AML-193 (cell line): ENCODE measurements at places on chromosomes 4 and X.
A peak's percentile ranks its signal among the peaks of the same experiment; 100 is the strongest.

DNA sequence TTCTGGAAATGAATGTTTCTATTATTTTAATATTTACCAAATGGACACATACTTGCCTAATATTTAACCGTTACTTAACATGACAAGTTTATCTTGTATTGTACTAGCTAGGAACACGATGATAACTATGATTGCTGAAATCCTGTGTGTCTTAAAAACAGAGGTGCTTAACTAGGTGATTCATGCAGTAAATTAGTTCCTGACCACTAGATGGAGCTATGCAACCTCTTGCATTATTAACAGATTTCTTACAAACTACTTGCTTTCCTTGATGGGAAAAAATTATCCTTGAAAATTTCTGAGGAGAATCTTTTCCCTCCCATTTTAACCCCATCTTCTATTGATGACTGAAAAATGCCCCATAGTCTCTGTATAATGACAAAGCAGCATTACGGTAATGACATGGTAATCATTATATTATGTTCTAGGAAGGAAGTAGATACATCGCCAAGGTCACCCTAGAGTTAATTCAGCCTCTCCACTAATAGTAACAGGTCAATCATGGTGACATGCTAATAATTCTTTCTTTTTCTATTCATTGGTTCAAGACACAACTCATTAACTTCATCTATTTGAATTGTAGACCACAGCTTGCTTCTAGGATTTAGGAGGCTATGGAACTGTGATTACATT is 844.2 kb downstream of the RAPGEF2 start:
- DNase-seq, result peak; percentile 52

DNA sequence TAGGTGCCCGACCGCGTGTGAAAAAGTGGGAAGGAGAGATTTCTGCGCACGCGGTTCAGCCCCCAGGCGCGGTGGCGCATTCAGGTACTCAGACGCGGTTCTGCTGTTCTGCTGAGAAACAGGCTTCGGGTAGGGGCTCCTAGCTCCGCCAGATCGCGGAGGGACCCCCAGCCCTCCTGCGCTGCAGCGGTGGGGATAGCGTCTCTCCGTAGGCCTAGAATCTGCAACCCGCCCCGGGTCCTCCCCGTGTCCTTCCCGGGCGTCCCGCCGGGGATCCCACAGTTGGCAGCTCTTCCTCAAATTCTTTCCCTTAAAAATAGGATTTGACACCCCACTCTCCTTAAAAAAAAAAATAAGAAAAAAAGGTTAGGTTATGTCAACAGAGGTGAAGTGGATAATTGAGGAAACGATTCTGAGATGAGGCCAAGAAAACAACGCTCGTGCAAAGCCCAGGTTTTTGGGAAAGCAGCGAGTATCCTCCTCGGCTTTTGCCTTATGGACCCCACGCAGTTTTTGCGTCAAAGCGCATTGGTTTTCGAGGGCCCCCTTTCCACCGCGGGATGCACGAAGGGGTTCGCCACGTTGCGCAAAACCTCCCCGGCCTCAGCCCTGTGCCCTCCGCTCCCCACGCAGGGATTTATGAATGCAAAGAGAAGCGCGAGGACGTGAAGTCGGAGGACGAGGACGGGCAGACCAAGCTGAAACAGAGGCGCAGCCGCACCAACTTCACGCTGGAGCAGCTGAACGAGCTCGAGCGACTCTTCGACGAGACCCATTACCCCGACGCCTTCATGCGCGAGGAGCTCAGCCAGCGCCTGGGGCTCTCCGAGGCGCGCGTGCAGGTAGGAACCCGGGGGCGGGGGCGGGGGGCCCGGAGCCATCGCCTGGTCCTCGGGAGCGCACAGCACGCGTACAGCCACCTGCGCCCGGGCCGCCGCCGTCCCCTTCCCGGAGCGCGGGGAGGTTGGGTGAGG is 3.7 kb downstream of the SHOX start:
- no peak for DNase-seq

DNA sequence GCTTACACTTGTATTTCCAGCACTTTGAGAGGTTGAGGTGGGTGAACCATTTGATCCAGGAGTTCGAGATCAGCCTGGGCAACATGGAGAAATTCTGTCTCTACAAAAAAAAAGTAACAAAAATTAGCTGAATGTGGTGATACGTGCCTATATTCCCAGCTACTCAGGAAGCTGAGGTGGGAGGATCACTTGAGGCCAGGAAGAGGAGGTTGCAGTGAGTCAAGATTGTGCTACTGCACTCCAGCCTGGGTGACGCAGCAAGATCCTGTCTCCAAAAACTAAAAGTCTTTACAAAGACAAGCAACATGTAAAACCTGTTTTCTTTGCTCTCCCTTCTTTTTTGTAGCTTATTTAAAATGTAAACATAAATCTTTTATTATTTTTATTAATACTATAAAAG is 1156.1 kb downstream of the FAT4 start:
- DNase-seq, result no peak

GRCh38 chrX:49286581-49286980 is 16.9 kb upstream of the GAGE10 start:
- DNase-seq, result no peak

- DNase-seq, result no peak
Measured at GRCh38 chr4:25815586-25815985, 47.2 kb downstream of the SEL1L3 start.

DNA sequence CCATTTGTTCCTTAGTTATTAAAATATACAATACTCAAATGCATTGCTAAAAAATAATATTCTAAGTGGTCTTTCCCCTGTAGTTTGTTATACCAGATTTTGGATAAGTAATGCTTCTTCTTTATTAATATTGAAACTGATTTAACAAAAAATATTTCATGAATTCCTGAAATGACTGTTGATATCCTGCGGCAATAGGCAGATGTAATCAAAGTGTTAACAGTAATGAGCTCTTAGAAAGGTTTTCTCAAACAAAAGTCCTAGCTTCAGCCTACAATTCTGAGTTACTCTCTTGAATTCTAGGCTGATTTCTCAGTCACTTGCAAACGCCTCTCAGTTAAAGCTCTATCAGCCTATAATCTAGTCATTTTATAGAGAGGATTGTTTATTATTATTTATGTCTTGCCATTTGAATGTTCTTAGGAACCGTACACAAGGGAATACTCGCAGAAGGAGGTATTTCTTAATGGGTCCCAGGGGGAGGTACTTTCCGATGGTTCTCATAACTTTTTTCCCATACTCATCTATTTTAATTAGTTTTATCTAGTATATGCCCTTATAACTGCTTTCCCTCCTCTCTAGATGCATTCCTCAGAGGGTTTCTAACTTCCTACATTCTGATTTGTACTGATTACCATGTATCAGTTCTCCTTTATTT is 96.8 kb downstream of the FNIP2 start:
- DNase-seq, result no peak

DNA sequence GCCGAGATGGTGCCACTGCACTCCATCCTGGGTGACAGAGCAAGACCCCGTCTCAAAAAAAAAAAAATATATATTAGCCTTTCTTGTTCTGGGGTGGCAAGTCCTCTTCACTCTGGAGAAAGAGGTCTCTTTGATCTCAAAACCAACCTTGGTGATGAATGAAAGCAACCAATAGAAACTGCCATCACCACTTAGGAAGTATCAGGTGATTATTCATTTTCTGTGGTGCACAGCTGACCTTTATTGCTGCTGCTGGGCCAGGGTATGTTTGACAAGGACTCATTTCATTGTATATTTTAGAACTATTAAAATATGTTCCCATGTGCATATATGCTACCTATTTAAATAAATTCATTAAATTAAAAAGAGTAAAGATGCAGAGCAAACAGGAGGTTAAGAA is 76.0 kb upstream of the KIT start:
- DNase-seq, result no peak

GRCh38 chrX:55056820-55057674 is 17.8 kb upstream of the PAGE2B start:
- no peak for DNase-seq

GRCh38 chr4:60926624-60927023 is 273.5 kb upstream of the ADGRL3 start:
- no peak for DNase-seq

DNA sequence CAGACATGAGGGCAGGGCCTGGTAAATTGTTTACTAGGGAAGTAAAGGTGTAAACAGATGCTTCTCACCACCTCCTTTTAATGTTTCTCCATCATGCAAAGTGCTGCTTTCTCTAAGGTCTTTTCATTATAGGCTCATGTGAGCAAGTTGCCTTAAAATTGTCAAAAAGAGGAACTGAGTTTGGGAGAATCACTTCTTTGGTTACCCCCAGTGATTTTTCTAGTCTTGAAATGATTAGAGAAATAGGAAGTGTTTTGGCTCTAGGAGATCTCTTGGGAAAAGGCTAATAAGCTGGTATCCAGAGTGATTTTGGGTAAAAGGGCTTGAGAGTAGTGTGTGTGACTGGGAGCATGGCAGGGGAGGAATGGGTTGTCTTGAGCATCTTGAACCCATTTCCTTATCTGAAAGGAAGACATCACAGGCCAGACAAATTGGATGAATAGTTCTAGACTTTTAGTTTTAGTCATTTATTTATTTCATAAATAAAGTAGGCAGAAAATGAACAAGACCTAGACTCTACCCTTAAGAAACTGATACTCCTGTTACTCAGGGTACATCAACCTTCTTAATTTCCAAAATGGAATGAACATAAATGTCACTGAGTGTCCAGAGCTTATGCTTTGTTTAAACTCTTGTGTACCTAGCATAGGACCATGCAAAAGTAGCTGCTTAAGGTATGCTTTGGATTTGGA is 14.2 kb downstream of the GRPR start:
- DNase-seq, result no peak

GRCh38 chr4:1764670-1765069 is 28.4 kb upstream of the FGFR3 start:
- DNase-seq, result no peak

- no peak for DNase-seq
Measured at GRCh38 chr4:168101026-168101425, 8.7 kb downstream of the ANXA10 start.

DNA sequence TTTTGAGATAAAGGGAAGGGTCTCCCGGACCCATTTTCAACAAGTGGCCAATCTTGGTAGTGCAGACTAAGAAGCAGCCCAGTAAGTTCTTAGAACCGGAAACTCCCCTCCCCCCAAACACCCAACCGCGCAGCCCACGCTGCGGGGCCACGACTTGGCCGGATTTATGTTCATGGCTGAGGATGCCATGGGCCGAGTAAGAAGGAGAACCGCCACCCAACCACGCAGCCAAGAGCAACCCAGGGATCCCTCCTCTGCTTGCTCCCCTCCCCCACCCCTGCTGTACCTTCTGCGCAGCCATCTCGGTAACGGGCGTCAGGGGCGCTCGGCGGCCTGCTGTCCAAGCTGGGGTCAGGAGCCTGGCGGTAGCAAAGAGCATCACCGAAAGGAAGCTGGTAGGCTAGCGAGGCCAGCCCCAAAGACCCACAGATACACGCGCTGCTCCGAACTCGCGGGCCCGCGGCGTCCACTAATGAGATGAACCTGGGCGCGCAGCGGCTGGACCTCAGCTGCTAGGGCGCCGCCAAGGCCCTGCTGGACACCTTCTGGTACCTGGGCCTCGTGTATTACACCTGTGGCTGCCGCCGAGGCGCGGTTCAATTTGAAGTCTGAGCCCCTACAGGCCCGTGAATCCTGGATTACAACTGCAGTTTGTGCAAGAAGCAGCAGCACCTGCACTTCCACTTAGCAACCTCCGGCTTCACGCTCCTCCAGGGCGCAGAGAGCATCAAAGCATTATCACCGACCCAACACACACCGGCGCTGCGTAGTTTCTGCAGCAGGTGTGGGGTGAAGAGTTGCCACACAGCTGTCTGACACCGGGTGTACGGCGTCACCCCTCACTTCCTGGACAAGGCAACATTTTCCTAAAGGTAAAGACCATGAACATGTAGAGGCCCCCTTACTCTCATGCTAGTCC is 63.4 kb downstream of the NUDT10 start:
- DNase-seq, result no peak

DNA sequence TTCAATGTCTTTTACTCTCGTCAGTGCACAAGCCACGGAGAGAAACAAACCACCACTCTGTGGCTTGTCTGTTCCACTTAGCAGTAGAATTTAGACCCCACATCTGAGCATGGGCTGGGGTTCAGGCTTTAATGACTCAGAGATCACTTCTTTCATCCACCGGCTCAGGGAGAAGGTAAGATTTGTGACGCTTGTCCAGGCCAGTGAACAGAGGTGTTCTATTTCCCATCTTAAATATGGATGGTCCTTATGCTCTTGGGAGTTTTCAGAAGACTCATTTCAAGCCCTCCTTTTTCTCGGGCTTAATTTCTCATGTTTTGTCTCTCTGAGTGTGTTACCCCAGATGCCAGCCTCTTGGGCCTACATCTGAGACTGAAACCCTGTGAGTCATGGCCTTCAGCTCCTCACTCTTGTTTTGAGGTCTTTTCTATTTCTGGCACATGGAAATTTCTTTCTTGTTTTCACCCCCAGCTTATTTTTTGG is 127.4 kb upstream of the SFRP2 start:
- DNase-seq, result no peak

- no peak for DNase-seq
Measured at GRCh38 chr4:61296144-61296543, 96.0 kb downstream of the ADGRL3 start.

GRCh38 chr4:138185859-138186645 is 56.1 kb downstream of the SLC7A11 start:
- no peak for DNase-seq

DNA sequence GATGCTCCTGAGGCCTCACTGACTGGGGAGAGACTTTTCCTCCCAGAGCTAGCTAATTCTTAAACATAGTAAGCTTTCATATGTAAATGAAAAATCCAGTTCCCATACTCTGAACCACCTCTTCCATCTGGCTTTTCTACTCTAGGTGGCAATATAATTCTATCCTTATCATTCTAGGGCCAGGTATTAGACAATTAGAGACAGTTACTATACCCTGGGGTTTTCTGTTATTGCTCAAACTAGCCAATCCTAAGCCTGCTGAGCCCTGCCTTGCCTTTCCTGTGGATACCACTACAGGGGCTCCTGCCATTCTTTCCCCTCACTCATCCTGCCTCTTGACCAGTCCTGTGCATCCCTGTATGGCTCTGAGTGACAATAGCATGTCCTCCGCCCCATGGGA is 552.0 kb downstream of the STIM2 start:
- DNase-seq, result no peak

DNA sequence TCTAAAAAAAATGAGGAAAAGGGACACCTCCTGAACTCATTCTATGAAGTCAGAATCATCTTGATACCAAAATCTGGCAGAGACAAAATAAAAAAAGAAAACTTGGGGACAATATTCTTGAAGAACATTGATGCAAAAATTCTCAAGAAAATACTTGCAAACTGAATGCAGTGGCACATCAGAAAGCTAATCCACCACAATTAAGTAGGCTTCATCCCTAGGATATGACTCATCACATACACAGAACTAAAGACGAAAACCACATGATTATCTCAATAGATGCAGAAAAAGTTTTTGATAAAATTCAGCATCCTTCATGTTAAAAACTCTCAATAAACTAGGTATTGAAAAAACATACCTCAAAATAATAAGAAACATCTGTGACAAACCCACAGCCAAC is 98.3 kb downstream of the FAM47B start:
- DNase-seq, result no peak

GRCh38 chrX:38649674-38650647 is 88.6 kb downstream of the TSPAN7 start:
- DNase-seq, result no peak

GRCh38 chrX:55908661-55909212 is 191.2 kb downstream of the RRAGB start:
- no peak for DNase-seq
